AG08396 (cell line): ENCODE measurements at places on chromosomes 11 and 22.

DNA sequence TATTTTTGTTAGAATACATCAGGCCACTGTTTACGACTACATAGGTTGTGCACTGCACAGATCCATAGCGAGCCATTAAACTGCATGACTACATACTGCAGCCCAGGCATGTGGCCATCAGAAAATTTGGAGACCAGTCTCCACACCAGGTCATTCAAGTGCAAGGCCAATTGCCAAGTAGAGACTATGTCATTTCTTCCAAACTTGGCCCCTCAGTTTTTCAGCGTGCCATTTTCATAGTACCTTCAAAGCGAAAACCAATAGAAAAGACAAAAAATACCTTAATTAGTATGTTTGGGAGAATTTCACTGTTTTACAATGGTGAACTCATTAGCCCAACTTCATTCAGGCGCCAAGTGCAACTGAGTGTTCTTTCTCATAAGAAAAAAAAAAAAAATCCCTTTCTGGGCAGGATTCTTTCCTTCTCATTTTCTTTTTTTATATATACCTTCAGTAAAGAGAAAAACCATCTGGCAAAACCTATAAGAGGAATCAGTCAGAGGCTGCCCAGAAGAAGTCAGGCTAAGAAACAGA, 30.4 kb downstream of the PAMR1 start:
- no peak for DNase-seq

GRCh38 chr22:19051381-19052072, 70.7 kb downstream of the DGCR2 start:
- DNase-seq = no peak

- no peak for DNase-seq
Measured at GRCh38 chr11:67514116-67514515, 6.2 kb upstream of the CDK2AP2 start.

GRCh38 chr11:65777241-65777640, 3.5 kb downstream of the AP5B1 start:
- no peak for DNase-seq

DNA sequence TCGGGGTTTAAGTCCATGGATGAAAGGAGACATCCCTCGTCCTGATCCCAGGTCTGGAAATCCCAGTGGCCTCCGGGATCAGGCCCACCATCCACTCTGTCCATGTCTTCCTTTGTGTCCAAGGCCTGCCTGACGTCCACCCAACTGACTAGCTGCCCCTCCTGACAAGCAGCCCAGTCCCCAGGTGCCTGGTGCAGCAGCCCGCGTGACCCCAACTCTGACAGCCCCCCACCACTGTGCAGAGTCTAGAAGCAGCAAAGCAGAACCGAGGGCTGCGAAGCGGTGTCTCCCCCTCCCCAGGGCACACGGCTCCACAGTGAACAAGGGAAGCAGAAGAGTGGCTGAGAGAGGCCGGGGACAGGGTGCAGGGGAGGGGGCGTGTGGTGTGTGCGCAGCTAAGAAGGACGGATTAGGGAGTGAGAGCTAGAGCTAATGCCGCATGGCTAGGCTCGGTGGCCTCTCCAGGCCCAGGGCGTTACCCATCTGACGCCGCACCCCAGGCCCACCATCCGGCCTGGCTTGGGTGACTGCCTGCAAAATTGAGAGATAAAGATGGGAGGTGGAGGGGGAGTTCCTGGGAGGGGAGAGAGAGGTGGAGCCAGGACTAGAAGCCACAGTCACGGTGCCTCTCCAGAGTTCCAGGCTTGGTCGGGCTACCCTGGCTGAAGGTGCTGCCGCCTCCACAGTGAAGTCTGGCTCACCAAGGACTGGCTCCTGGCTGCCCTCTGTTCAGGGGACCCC, 16.6 kb upstream of the BAIAP2L2 start:
- no peak for DNase-seq

GRCh38 chr22:26642465-26643417, 14.6 kb upstream of the MIAT start:
- DNase-seq = no peak

DNA sequence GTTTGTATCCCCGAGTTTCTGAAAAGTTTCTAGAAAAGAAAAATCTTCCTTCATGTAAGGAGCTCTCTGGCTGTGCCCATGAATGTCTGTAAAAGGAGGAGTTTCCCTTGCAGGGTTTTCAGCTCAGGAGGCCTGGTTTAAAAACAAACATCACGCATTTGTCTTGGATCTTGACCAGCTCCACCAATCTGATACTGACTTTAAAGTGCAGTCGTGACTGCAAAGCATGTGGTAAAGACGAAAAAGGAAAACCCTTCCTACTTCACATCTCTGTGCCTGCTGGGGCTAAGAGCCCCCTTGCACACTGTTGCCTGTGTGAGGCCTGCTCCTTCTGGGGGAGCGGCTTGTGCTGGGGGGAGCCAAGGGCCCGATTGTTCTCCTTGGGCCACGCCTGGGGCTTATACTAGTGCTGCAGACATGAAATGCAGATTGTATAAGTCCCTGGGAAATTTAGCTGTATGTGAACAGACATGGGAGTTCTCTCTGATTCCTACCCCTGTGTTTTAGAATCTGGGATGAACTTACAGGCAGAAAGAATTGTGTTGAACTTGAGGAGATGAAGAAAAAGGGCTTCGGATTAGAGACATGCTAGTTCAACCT, 62.1 kb downstream of the ADAMTS15 start:
- DNase-seq = peak; percentile 47

- DNase-seq = no peak
Measured at GRCh38 chr22:20011123-20011992, 5.3 kb downstream of the ARVCF start.

DNA sequence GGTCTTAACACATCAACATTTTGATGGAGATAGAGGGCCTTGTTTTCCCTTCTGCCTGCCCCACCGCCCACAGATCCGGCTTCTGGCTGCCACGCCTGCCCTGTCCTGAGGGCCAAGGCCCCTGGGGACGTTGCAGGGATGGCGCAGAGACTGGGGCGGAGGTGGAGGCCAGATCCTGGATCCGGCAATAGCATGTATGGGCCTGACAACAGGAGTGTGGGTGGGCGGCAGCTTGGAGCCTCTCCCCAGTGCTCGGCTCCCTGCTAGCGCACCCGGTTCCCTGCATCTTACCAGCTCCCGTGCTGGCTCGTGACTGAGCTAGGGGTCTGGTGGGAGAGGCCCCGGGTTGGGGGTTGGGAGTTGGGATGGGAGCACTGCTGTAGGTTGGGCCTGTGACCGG, 95.6 kb downstream of the ZBTB16 start:
- DNase-seq = no peak

- no peak for DNase-seq
Measured at GRCh38 chr11:11996321-11997048, 11.9 kb downstream of the DKK3 start.

GRCh38 chr11:77075425-77075905, 8.7 kb downstream of the CAPN5 start:
- no peak for DNase-seq

DNA sequence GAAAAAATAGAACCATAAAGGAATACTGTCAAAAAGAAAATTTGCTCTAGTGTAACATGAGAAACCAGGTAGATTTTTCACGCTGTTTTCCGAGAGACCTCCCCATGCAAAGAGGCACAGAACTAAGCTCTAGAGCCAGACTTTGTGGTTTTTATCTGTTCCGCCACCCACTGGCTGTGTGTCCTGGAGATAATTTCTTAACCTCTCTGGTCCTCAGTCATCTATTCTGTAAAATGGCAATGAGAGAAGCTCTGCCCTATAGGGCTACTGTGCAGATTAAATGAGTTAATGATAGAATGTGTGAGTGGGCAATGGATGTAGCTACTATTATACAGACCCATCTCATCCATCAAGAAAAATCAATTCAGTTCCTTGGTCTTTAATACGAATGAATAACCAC, 9.4 kb upstream of the SIGIRR start:
- no peak for DNase-seq

DNA sequence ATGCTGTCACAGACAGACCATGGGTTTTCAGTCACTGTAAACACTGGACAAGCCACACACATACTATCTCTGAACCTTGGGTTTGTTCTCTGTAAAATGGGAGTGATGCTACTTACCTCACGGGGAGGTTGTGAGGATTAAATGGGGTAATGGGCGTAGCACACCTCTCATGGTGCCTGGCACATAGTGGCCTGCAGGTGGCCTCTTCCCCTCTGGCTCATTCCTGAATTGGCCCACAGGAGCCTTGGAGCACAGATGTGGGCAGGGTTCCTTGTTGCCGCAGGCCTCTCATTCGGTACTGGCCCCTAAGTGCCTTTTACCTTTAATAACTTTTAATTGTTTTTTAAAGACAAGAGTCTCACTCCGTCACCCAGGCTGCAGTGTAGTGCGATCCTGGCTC, 11.7 kb downstream of the MICAL2 start:
- DNase-seq = no peak

DNA sequence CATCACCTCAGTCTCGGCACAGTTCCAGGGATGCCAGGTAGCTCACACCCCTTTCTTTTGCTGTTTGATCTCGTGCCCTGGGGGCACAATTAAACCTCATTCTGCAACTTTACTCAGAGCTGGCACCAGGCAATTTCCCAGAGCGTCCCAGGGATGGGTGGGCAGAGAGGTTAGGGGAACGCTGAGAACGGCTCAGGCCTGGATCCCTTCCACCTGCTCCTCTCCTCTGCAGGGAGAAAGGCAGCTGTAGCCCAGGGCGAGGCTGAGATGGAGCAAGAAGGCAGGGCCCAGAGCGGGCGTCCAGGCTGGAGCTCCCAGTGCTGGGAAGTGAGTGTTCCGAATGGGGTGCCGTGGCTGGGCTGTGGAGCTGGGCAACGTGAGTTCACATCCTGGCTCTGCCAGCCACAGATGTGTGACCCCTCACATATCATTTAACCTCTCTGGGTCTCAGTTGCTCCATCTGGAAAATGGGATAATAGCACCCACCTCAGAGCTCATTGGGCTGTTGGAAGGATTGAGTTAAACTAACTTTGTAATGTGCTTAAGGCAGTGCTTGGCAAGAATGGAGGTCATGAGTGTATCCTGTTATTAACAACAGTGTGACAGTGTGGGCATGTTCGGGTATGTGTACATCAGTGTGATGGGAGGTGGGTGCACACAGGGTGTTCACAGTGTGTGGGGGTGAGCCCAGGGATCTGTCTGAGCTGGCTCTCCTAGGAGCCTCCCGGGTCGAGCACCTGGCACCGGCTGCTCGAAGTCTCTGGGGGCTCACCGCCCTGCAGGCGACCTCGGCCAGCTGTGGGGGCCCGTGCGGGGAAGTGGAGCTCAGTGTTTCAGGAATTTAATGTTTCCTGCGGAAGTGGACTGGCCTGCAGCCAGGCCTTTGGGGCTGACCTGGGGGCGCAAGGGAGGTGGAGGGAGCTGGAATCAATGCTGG, 15.5 kb downstream of the OTUB1 start:
- DNase-seq = no peak

DNA sequence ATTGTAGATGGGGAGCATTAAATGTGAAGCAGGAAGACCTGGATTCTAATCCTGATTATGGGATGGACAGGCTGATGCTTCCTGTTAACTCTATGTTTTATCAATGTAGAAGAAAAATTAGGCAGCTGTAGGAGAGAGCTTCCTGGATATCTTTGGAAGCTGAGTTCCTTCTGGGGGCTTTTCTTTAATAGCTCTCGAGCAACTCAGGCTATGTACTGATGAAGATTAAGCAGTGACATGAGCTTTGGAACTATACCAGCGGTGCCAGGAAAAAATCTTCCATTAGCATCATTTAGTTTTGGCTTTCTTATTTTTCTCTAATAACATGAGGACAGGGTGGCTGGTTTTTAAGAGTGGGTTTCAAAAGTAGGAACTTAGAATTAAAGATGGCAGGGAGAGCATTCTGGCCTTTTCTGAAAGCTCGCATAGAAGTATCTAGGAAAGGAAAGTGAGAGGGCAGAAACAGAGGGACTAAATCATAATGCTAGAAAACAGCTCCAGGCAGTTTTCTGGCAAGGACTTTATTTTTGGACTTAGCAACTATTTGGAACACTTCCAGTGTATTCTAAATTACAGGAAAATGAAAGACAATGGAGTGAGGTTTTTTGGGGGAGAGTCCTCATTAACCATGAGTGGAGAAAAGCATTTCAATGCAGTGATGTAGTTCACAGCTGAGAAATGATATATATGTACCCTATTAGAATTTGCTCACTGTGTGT, 69.2 kb upstream of the RRM1 start:
- no peak for DNase-seq

- no peak for DNase-seq
Measured at GRCh38 chr11:78548911-78549590, 25.6 kb downstream of the NARS2 start.

DNA sequence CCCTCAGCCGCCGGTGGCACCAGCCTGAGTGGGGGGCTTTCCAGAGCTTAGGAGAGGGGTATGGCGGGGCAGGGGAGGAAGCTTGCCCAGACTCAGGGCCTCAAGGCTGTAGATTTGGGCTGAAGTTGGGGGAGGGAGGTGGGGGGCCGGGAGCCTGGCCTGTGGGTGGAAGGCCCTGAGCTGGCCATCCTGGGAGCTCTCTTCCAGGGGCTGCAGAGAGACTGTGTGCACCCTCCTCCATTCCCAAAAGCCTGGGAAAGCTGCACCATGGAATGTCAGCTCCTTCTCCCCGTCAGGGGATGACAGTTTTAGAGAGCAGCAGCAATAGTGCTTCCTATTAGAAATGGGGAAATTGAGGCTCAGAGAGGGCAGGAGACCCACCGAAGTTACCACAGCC, 1.0 kb downstream of the SYT12 start:
- no peak for DNase-seq

- DNase-seq = no peak
Measured at GRCh38 chr11:103737747-103738146, 298.7 kb upstream of the DDI1 start.

DNA sequence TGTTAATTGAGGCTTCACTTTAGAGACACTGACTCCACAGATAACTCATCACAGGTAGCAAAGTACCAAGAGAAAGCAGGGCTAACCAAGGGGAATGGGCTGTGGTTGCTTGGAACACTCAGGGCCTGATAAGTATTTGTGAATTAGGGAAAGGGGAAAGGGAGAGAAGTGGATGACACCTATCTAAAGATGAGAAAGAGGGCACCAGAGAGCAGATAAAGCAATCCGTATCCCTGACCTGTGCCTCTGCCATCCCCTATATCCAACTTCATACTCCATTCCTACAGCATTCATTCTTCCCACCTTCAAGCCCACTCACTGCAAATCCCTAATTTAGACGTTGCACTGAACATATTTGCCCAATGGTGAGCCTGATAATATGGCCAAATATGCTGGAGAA, 43.0 kb upstream of the API5 start:
- DNase-seq = no peak

DNA sequence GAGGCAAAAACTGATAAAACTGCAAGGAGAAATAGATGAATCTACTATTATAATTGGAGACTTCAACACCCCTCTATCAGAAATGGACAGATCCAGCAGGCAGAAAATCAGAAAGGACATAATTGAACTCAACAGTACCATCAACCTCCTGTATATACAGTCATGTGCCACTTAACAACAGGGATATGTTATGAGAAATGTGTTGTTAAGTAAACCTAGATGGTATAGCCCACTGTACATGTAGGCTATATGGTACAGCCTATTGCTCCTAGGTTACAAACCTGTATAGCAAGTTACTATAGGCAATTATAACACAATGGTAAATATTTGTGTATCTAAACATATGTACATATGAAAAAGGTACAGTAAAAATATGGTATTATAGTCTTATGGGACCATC, 66.8 kb upstream of the PHF21A start:
- DNase-seq = no peak

- no peak for DNase-seq
Measured at GRCh38 chr11:62446091-62446490, 27.3 kb downstream of the SCGB1A1 start.
